Stimulated activated CD8-positive, alpha-beta memory T cell treated with anti-CD3 and anti-CD28 coated beads, Interleukin-15, amount 100 ng/mL, for 24 hours (primary cell): ENCODE measurements at places on chromosomes 11 and 22.

- DNase-seq: no peak
Observed at GRCh38 chr11:26027887-26028286, 304.0 kb upstream of the ANO3 start.

GRCh38 chr22:40753114-40753513, 66.0 kb downstream of the SLC25A17 start:
- no peak for DNase-seq

- DNase-seq: no peak
Observed at GRCh38 chr11:119599864-119600541, 129.0 kb downstream of the NECTIN1 start.

DNA sequence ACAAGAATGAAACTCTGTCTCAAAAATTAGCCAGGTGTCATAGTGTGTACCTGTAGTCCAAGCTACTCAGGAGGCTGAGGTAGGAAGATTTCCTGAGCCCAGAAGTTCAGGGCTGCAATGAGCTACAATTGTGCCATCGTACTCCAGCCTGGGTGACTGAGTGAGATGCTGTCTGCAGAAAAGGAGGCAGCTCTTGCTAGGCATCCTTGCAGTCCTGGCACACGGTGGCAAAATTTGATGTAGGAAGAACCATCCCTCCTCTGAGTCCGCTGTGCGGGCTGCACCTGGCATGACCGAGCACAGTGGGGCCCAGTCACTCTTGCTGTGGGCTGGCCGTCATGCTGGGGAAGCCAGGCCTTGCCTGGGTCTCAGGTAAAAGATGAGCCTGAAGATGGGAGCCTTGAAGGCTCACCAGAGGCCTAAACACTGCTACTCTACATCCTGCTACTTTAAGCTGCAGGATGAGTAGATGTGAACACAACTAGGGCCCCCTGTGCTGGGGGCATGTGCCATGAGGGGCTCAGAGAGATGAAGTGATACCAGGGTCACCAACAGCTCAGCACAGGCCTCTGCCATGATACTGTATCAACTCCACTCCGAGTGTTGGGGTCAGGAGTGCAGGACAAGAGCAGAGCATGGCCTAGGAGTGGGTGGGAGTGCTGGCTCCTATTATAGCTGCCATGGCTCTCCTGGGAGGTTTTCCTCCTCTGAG, 18.6 kb downstream of the CDC45 start:
- DNase-seq: no peak

DNA sequence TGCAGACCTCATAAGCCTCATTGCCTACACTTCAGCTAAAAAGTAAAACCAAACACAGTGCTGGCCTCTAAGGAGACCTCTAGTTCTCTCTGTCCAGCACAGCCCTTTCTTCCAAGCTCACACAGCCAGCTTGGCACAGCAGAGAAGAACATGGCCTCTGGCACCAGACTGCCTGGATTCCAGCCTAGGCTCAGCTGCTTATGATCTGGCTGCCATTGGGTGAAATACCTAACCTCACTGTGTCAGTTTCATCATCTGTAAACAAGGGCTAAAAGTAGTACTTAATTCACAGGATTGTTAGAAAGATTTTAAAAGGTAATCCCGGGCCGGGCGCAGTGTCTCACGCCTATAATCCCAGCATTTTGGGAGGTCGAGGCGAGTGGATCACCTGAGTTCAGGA, 9.9 kb upstream of the ACER3 start:
- DNase-seq: no peak

DNA sequence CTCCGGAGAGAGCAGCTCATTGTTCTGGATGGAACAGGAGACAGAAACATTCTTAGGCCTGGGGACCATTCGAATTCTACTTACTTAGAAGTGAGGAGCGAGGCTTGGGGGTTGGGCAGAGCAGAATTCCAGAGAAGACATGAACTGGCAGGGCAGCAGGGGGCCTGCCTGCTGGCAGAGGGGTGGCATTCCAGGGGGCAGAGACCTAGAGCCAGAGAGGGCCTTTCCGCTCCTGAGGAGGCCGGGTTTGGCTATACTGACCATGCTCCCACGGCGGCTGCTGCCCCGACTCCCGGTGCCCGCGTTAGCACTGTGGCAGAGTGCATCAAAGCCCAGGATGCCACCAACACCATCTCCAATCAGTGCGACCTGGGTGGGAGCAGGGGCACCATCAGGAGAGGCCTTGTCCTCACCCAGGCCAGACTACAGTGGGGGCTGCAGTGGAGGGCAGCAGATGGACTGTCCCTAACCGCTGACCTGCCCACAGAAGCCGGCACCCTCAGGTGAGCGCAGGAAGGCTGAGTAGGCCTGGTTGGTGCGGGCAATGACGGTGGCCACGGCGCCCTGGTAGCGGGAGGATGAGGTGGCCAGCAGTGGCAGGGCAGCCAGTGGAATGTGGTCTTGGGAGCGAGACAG, 7.4 kb downstream of the PITPNM1 start:
- DNase-seq: no peak

DNA sequence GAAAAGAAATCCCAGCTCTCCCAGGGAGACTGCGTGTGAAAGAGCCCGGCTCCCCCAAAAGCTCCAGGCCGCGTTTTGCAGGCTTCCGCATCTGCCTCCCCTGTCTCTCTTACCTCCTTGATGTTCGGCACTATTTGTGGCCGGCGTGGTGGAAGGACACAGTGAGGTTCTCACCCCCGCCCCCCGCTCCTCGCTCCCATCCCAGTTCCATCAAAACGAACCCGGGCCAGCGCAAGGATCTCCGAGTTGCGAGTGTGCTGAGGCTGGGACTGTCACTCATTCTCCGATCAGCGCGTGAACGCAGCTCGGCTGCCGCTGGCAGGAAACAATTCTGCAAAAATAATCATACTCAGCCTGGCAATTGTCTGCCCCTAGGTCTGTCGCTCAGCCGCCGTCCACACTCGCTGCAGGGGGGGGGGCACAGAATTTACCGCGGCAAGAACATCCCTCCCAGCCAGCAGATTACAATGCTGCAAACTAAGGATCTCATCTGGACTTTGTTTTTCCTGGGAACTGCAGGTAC, at the start of gene NCAM1:
Gene NCAM1 (plus strand): TSS at position 275 of the 523 bp plus-strand sequence.
- DNase-seq: no peak

- DNase-seq: no peak
Observed at GRCh38 chr11:2088746-2089535, 50.2 kb downstream of the IGF2 start.

- DNase-seq: no peak
Observed at GRCh38 chr11:64564947-64565889, 25.8 kb upstream of the SLC22A12 start.

GRCh38 chr11:112227471-112227870, 1.2 kb downstream of the PTS start:
- no peak for DNase-seq
